HuH-7 (cell line): ENCODE measurements at places on chromosomes 1 and 21.

- no peak for DNase-seq
Observed at GRCh38 chr1:19169642-19170041, 40.4 kb downstream of the UBR4 start.

DNA sequence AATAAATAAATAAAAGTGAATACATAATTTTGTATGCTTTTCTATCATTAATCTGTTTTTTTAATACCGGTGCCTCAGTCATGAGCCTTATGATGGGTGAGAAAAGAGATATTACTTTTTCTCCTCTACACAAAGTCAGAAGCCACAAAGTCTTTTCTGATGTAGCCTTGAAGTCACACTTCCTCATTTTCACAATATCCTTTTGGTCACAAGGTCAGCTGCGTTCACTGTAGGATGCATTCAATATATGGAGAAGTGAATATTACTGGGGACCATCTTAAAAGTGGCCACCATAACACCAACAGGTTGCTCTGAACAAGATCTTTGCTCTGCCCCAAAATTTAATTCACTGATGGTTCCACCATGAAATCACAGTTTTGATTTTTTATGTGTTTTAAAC lies 83.3 kb upstream of the TNR start:
- no peak for DNase-seq

DNA sequence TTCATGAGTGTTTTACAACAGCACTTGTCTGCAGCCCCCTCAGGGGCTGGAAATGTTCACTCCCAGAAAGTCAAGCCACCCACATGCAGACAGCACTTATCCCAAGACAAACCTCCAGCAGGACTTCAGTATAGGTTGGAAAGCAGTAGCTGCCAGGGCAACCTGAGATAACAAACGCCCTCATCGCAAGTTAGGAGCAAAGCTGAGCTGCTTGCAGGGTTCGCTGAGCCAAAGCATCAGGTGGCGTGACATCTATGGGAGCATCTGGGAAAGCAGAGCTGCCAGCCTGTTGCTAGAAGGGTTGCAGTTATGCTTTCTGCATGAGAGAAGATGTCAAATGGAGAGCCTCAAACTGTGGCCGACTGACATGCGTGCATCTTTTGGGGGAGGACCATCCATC lies 4.2 kb upstream of the STXBP3 start:
- DNase-seq = no peak

- no peak for DNase-seq
Observed at GRCh38 chr1:186950547-186950946, 121.8 kb downstream of the PLA2G4A start.

DNA sequence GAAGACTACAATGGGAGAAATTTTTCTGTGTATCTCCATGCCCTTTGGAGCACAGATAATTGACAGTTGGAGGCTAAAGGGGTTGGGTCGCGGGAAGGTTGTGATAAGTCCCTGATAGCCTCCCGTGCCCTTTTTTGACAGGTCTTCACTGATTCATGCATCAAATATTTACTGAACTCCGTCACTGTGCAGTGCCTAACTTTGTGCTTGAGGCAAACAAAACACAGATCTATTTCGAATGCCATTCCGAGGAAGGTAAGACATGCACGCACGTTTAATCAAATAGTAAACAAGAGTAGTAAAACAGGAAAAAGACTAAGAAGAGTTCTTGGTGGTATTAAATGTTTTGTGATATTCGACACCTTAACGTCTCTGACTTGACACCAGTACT lies 494 bp upstream of the PIP5K1A start:
- DNase-seq = no peak

DNA sequence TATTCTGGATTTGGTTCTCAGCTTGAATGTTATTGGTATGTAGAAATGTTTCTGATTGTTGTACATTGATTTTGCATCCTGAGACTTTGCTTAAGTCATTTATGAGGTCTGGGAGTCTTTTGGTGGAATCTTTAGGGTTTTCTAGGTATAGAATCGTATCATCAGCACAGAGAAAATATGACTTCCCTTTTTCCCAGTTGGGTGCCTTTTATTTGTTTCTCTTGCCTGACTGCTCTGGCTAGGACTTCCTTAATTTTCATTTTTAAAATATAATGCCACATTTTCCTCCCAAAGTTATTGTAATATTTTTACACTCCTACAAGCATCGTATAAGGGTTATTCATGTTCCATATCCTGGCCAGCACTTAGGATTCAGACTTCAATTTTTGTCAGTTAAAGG lies 111.1 kb downstream of the FNBP1L start:
- no peak for DNase-seq

- no peak for DNase-seq
Observed at GRCh38 chr21:45347048-45347711, 57.8 kb upstream of the COL18A1 start.

DNA sequence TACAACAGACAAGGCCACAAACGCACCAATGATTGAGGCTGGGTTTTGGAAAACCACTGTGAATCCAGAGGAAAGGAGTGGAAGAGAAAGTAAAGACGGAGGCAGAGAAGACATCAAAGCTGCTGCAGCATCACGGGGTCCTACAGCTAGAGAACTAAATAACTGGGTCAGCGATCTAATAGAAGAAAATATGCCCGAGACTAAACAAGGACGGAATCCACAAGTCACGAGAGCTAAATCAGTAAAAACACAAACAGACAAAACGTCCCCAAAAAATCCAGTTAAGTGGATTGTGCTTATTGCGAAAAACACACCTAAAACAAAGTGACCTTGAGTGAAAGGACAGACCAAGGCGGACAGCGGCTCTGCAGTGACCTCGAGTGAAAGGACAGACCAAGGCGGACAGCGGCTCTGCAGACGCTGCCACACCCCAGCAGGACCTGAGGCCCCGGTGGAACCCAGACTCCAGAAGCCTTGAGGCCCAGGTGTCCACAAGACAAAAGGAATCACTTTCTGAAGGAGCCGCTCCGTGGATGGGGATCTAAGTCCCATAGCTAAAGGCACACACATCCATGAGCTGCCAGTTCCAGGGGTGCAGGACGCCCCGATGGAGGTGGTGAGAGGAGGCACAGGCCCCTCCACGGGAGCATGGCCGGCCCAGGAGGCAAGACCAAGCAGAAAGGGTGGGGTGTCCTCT lies 6.0 kb downstream of the FTCD start:
- DNase-seq = no peak

DNA sequence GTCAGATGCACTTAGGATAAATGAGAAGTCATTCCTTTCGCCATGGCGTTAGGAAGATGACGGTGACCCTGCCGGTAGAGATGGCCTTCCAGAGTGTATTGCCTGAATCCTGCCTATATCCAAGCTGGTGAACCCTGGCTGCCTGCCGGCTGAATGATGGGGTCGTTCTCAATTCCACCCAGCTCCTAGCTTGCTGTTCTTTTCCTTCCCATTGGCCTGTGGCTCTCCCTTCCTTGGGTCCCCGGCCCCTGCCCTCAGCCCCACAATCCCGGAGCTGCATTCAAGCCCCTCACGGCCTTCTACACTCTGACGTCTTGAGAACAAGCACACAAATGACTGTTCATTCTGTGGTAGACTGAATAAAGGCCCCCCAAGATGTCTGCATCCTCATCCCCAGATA lies 28.2 kb upstream of the ZBTB21 start:
- no peak for DNase-seq

GRCh38 chr1:180256341-180257027 lies 26.4 kb downstream of the LHX4 start:
- DNase-seq = no peak

- DNase-seq = no peak
Observed at GRCh38 chr1:235802573-235803346, 63.9 kb downstream of the LYST start.

GRCh38 chr1:80258659-80259058 lies 1252.1 kb upstream of the ADGRL4 start:
- DNase-seq = no peak

- DNase-seq = no peak
Observed at GRCh38 chr1:209265301-209265700, 318.2 kb upstream of the CAMK1G start.

GRCh38 chr1:154611150-154611862 lies 3.3 kb upstream of the ADAR start:
- DNase-seq = no peak

- DNase-seq = no peak
Observed at GRCh38 chr1:58986996-58987767, 203.3 kb upstream of the JUN start.

DNA sequence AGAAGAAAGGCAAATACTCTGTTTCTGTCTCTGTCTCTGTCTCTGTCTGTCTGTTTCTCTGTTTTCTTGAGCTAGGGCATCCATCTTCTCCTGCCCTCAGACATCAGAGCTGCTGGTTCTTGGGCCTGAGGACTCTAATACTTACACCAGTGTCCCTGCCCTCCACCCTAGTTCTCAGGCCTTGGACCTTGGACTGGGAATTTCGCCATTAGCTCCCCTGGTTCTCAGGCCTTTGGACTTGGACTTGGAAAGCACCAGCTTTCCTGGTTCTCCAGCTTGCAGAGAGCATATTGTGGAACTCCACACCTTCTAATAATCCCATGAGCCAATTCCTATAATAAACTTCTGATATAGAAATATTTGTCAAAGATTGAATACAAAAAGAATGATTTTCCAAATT lies 32.6 kb downstream of the NBPF6 start:
- DNase-seq = no peak

GRCh38 chr21:37682966-37683365 lies 233.3 kb downstream of the KCNJ6 start:
- DNase-seq = no peak

DNA sequence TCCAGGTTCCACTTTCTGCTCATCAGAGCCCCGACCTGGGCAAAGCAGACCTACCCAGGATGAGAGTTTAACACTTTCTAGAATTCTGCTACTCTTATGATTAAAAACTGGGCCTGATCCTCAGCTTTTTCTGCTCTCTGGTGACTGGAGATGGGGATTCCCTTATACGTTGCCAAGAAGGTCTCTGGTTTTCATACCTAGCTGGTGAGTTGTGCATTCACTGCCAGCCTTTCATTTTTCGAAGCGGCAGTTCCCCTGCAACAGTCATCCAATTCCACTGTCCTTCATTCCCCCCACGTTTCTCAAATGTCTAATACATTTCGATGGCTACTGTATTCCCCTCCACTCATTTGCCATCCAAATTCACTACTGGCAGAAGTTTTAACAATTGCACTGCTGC lies 135.3 kb downstream of the ADSS2 start:
- no peak for DNase-seq

DNA sequence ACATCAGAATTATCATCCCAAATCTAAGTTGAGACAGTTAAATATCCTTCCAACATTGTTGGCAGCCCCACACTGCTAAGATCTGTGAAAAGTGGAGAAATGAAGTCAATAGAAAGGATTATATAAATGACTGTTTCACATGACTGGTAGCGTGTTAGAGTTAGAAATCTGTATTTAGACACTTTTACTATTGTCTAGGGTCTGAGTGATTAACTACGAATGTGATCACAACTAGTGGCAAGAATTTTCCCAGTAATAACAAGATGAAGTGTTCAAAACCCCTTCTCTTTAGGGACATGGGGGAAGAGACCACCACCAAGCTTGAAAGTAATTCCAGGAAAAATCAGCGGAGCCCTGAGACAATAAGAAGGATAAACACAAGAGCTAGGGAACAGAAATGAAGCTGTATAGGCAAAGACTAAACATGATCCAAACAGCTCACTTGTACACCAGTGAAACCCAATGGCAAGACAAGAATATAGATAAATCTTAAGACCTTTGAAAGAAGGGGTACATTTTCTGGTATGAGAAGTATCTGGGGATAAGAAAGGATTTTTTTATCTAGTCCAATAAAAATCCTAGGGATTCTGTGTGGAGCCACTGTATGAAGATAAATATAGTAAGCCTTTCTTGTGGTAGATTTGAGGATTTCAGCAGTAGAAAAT lies 646.6 kb upstream of the USP24 start:
- no peak for DNase-seq

- no peak for DNase-seq
Observed at GRCh38 chr1:155177918-155178281, 4.3 kb downstream of the TRIM46 start.

GRCh38 chr1:110360431-110360830 lies 21.3 kb downstream of the RBM15 start:
- DNase-seq = no peak

DNA sequence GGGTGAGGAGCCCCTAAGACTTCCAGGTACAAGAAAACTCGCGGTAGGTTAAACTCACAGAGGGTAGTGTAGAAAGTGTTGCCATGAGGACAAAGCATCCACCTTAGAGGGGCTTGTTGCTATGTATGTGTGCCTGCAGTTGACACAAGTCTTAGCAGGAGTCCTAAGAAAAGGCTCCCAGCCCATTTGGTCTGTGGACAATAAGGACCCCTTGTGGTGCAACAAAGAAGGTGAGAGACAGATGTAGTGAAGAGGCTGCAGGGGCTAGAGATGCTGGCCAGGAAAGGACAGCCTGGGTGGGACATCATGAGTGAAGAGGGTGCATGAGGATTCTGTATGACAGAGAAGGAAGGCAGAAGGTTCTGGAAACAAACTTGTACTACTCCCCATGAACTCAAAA lies 36.3 kb upstream of the IL10 start:
- peak; percentile 12 for DNase-seq

DNA sequence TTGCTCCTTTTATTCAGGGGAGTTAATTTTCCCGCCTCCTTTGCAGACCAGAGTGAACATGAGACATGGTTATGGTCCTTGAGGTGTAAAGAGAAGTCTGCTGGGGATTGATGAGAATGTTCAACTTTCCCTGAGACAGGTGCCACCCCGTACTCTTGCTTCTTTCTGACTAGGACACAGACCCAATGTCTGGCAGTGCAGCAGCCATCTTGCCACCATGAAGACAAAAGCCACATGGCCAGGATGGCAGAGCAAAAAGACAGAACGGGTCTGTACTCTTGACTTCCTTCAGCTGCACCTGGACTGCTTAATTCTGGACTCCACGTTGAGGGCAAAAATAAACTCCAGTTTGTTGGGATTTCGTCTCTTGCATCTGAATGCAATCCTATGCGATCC lies 54.1 kb downstream of the KLHDC7A start:
- no peak for DNase-seq

GRCh38 chr1:54278941-54279422 lies 79.0 kb downstream of the MRPL37 start:
- DNase-seq = no peak

DNA sequence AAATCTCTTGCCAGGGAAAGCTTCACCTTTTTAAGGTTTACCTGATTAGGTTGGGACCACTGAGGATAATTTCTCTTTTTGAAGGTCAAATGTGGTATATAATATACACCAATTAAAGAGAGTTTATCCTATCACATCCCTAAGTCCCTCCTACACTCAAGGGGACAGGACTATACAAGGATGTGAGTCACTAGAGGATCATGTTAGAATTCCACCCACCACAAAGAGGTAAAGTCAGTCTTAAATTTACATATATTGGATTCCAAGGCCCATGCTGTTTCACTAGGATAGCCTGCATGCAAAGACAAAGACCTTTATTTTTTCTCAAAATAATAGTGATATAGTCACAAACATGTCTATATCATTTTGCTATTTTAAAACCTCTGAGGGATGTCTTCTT lies 164.4 kb downstream of the GIPC2 start:
- DNase-seq = no peak
